Lung (tissue), 17 donors: ENCODE measurements at places on chromosomes 7 and 10. TPM values are rescaled to one million over a fixed set of nuclear protein-coding genes. Genes with fewer than 3 reads are reported as not detected.
A peak's percentile ranks its signal among the peaks of the same experiment; 100 is the strongest.

GRCh38 chr7:142714375-142714774, 34.9 kb upstream of the PRSS1 start:
- H3K4me3 ChIP-seq: no peak overlapping the region
- no peaks in the 10 kb centered on the region for H3K4me1 ChIP-seq
- H3K36me3 ChIP-seq: no peaks in the 10 kb centered on the region
- DNase-seq: no peak
- no peaks in the 10 kb centered on the region for H3K27me3 ChIP-seq
- H3K27ac ChIP-seq: no peak overlapping the region

- DNase-seq: peak; percentile 34
- no peaks in the 10 kb centered on the region for H3K36me3 ChIP-seq
- peaks cover 2% of the 10 kb centered on the region for H3K4me1 ChIP-seq
- H3K27ac ChIP-seq: no peak overlapping the region
- no peak overlapping the region for H3K4me3 ChIP-seq
Measured at GRCh38 chr10:42556931-42557330, 81.4 kb downstream of the ZNF33B start.

DNA sequence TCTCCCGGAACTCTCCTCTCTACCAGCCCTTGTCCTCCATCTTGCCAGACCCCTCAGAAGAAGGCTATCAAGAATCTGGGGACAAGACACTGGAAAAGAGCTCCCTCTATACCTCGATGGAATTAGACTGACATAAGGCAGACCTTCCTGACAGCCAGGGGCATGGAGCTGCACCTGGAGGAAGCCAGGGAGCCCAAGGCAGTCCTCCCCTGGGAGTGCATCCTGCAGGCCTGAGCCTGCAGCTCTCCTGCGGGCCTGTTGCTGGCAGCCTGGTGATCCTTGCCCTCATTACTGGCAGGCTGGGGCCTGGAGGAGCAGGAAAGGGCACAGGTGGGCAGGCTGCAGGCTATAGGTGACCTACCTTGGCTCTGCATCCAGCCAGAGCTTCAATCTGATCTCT, 323.4 kb downstream of the GRID1 start:
- H3K27ac ChIP-seq: no peak overlapping the region
- peak overlapping the region; percentile 23 for H3K4me3 ChIP-seq
- DNase-seq: no peak

DNA sequence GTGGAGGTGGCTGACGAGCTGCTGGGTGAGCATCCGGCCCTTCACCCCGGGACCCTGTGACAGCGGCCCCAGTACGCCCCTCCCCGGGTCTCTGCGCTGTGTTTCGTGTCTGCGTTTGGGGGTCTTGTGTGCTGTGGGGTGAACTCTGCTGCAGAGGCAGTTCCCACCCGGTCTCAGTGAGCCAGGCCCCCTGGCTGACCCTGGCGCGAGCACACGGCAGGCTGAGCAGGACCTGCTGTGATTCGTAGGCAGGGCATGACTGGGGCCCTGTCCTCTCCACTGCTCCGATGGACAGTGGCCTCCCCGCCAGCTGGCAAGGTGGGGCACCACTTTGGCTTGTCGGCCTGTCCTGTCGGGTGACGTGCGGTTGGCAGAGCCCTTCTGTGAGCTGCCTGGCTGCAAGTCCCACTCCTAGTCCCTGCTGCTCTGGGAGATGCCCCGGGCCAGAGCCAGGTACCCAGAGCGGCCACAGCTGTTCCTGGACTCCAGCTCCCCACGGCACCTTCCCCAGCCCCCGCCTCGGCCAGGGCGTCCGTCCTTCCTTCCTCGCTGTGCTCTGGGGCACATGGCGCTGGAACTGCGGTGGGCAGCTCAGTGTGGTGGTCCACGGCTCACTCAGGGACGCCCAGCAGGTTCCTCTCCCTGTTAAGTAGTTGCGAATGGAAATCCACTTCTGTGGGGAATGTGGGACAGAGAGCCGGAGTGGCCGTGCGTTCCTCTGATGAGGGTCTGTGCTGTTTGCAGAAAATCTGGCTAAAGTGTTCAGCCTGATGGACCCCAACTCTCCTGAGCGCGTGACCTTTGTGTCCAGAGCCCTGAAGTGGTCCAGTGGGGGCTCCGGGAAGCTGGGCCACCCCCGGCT, 10.5 kb downstream of the GET4 start:
- H3K27ac ChIP-seq: no peak overlapping the region
- H3K4me1 ChIP-seq: peaks cover 7% of the 10 kb centered on the region
- H3K27me3 ChIP-seq: no peaks in the 10 kb centered on the region

DNA sequence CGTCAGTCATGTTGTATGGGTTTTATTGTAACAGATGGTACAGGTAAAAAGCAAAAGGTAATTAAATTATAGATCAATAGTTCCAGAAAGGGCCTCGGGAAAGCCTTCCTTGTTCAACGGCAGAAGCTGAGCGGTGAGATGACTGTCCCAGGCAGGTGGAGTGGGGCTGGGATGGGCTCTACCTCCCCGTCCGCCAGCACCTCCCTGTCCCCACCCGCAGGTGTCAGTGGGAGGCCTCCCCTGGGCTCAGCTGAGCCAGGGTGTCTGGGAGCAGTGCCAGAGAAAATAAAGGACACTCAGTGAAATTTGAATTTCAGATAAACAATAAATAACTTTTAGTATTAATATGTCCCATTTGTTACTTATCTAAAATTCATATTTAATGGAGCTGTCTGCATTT, 58.9 kb downstream of the CLRN3 start:
- no peaks in the 10 kb centered on the region for H3K27me3 ChIP-seq
- no peaks in the 10 kb centered on the region for H3K36me3 ChIP-seq
- H3K4me1 ChIP-seq: no peaks in the 10 kb centered on the region
- H3K27ac ChIP-seq: no peak overlapping the region
- DNase-seq: no peak

DNA sequence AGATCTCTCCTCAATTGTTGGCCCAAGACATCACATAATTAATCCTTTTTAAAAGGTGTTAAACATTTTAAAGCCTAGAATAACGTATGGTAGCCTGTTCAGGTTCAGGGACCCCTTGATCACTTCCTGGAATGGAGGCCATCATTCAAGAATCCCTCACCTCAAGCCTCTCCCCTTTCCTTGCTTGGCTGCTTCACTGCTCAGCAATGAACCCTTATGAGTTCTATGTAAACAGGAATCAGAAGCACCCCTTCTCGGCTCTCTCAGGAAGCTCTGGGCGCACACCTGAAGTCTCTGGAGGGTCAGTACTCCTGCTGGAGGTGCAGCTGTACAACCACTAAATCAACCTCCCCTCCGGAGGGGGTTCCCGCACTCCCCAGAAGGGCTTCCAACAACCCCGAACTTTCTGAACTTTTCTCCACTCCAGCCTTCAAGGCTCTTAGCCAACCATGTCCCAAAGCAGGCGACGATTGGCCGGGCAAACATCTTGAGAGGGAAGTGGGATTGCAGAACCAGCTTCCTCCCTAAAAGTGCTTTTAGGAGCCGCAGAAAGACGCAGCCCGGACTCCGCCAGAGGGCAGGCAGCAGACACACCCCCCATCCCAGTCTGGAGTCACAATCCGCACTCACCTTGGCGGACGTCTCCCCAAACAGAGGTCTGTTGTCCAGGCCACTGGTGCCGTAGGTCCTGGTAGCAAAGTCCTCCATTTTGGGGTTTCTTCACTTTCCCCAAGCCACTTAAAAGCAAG, 562 bp downstream of the TMEM243 start:
- peak overlapping the region; percentile 42 for H3K27ac ChIP-seq
- peaks cover 5% of the 10 kb centered on the region for H3K4me1 ChIP-seq
- peak overlapping the region; percentile 96 for H3K4me3 ChIP-seq
- peaks cover 14% of the 10 kb centered on the region for H3K27me3 ChIP-seq
- peaks cover 2% of the 10 kb centered on the region for H3K36me3 ChIP-seq

DNA sequence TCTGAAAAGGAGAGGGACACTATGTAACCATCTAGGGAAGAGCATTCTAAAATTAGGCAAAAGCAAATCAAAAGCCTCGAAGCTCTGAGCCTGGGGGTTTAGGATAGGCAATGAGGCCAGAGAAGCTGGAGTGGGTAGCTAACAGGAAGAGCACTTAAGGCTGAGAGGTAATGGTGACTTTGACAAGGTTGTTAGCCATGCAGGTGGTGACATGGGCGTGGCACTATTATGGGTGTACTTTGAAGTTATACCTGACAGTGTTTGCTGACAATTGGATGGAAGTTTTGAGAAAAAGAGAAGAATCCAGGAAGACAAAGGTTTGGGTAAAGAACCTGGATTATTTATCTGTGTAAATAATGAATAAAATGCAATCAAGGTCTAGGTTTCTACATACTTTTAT, 383.0 kb upstream of the SEMA3C start:
- no peak for DNase-seq
- H3K27ac ChIP-seq: no peak overlapping the region
- H3K27me3 ChIP-seq: no peaks in the 10 kb centered on the region
- H3K4me1 ChIP-seq: peaks cover 3% of the 10 kb centered on the region
- no peak overlapping the region for H3K4me3 ChIP-seq

DNA sequence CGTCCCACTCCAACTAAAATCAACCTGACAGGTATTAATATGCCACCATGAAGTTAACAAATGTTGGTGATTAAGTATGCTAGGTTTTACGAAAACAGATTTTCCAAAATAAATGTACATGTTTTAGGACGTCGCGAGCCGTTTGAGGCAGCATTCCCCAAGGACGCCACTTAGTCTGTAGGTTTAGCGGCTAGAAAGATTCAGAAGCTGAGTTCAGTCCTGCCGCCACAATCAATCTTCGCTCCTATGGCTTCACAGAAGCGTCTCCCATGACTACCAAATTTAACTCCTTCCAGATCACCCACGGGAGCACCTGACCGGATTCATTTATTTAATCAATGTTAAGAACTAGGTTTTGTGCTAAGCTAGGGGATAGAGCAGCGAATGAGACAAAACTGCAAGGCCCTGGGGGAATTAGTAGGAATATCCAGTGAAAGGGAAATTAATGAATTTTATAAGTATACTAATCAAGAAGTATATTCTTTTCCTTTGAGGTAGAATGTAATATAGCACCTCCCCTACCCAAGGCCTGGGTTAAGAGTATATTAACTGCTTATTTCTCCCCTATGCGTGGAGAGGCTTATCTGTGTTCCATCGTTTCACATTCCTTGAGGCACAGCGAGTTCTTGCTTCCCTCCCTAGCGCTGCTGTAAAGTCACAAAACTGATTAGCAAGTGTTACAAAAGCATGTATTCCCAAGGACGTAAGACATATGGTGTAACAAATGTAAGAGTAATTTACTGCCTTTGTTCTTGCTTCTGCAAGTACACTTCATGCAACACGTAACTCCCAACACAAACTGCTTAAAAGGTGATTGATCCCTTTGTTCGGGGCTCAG, 994 bp upstream of the CYP51A1 start:
- H3K4me3 ChIP-seq: peak overlapping the region; percentile 99
- no peaks in the 10 kb centered on the region for H3K27me3 ChIP-seq
- H3K4me1 ChIP-seq: peaks cover 4% of the 10 kb centered on the region
- peak overlapping the region; percentile 99 for H3K27ac ChIP-seq

DNA sequence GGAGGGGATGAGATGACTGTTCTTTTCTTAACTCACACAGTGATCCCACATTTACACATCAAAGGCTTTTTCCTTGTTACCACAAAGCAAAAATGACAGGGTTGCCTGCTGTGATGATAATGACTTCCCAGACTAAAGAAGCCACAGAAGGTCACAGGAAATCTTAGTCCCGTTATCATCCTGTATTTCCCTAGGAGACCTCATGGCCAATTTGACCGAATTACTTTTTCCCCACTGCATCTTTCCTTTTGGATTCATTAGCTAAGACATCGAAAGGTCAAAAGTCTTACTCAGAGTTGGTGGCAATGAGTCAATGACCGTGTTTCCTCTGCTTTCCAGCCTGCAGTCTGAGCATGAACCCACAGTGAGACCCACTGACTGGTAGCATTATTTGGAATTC, 130.1 kb upstream of the INHBA start:
- DNase-seq: no peak
- H3K4me1 ChIP-seq: no peaks in the 10 kb centered on the region
- H3K27ac ChIP-seq: no peak overlapping the region
- no peaks in the 10 kb centered on the region for H3K36me3 ChIP-seq
- no peak overlapping the region for H3K4me3 ChIP-seq

- H3K36me3 ChIP-seq: no peaks in the 10 kb centered on the region
- no peak for DNase-seq
- H3K27me3 ChIP-seq: no peaks in the 10 kb centered on the region
- no peak overlapping the region for H3K27ac ChIP-seq
- no peaks in the 10 kb centered on the region for H3K4me1 ChIP-seq
Measured at GRCh38 chr7:155576416-155576815, 30.1 kb upstream of the CNPY1 start.

DNA sequence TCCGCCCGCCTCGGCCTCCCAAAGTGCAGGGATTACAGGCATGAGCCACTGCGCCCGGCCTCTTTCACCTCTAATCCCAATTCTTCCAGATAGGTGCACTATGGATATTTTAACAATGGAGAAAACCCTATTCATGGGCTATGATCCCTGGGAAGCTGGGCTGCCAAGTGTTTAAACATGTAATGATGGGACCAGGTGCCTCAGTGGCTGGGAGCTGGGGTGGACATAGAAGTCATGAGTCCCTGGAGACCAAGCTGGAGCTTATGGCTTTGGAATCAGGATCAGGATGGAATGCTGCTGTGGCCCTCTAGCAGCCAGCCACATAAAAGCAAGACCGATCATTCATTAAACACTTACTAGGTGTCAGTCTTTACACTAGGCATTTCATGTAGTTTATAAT, 41.8 kb upstream of the IGFBP3 start:
- H3K36me3 ChIP-seq: no peaks in the 10 kb centered on the region
- no peaks in the 10 kb centered on the region for H3K27me3 ChIP-seq

DNA sequence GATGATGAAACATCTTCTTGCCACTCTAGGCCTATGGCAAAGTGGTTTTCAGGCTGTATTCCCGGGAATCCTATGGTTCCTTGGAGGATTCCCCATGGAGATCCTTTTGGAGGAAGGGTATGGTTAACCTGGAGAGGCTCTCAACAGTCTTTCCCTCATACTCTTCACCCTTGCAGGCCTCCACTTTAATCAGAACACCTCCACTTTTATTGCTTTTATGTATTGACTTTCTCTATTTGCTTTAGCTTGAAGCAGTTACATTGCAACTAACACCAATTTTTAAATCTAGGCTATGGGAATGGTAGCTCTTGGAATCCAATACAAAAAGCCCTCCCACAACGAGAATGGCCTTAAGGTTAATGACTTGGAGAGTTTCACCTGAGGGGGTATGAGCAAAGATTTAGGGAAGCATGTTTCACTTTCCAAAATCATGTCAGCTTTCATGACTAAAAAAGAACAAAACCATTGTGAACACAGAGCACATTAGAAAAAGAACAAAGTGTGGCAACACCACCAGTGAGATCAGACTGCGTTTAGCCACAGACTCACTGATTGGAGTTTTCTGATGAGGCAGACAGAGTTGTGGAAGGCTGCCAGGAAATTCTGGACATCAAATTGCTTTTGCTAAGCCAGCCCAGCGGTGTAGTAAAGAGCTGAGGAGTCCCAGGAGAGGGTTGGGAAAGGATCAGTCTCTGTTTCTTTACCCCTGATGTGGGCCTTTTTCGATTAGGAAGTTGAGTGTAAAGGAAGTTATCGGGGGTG, 130.4 kb upstream of the BMPER start:
- H3K27ac ChIP-seq: peak overlapping the region; percentile 25
- no peaks in the 10 kb centered on the region for H3K27me3 ChIP-seq
- H3K36me3 ChIP-seq: no peaks in the 10 kb centered on the region
- peak; percentile 92 for DNase-seq
- peaks cover 3% of the 10 kb centered on the region for H3K4me1 ChIP-seq

The CADPS2 gene
- total RNA-seq: 37.9 TPM

The SPDYE6 gene
- total RNA-seq: not detected

The OR2AE1 gene
- total RNA-seq: 0.57 TPM

The ZNF727 gene
- total RNA-seq: 0.34 TPM

The TCAF2 gene
- total RNA-seq: 2.6 TPM

The TMEM236 gene
- total RNA-seq: 2.1 TPM
